ENCODE measurements at places on chromosomes 11 and 22.

DNA sequence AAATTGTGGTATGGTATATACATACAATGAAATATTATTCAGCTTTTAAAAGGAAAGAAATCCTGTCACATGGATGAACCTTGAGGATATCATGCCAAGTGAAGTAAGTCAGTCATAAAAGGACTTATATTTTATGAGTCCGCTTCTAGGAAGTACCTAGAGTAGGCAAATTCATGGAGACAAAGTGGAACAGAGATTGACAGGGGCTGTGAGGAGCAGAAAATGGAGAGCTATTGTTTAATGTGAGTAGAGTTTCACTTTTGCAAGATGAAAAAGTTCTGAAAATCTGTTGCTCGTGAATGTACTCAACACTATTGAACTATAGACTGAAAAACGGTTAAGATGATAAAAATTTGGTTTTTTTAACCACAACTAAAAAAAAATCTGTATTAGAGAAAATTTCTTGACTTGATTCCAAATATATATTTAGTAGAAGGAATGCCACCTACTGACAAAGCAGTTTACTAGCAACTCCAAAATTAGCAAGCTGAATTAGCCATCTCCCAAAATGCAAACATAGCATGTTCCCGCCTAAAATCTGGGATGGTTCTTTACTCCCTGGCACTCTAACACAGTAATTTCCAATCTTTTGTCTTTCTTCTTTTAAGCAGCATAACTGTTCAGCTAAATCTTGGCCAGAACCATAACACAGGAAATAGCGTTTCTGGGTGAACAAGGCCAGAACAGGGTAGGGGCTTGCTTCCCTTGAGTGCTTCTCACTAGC is 1.5 kb downstream of the UFD1 start:
- DNase-seq: peak; percentile 30

GRCh38 chr11:86014221-86014620 is 54.7 kb downstream of the PICALM start:
- DNase-seq: no peak

DNA sequence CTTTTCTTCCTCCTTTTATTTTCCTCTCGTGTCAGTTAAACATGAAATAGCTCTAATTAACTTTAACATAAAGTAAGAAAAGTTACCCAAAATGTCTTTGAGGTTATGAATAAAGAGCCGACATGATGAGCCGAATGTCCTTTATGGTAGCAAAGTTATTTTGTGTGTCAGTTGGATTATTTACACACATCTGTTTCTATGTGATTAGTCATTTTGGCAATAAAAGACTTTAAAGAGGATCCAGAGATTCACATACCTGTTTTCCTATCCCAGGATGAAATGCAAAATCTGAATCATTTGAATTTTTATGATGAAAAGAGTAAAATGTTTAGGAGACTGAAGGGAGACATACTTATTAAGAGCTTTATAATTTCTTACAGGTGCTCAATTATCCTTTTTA is 34.0 kb upstream of the TECTA start:
- no peak for DNase-seq

DNA sequence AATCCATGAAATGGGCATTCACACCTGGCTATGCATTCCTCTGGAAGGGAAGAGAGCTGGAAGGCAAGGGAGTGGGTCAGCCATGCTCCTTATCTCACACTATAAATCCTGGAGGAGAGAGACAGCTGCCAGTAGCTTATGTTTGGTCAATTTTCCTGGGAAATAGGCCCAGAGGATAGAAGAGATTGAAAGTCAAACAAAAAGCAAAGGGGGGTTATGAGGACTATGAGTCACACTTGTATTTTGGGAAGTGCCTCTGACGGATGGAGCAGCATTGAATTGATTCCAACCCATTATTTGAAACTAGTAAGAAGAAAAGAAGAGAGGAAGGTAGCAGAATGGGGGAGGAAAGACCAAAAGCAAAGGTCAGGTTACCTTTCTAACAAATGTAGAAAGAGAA is 25.0 kb downstream of the SNX19 start:
- no peak for DNase-seq

DNA sequence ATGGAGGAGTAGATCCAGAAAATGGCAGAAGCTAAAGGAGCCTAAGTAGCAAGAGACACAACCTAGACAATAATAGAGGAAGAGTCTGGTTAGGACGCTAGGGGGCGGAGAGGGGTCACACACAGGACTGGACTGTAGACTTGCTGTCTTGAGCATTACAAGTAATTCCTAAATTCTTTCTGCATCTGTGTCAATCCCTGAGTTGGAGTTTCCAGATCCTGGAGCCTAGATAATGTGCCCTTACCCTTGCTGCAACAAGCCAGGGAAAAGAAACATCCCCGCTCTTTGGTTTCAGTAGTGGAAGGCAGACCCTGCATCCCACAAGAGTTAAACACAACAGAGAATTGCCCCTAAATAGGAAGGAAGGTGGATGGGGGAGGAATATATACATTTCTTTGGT is 14.9 kb upstream of the CCDC73 start:
- DNase-seq: peak; percentile 80

DNA sequence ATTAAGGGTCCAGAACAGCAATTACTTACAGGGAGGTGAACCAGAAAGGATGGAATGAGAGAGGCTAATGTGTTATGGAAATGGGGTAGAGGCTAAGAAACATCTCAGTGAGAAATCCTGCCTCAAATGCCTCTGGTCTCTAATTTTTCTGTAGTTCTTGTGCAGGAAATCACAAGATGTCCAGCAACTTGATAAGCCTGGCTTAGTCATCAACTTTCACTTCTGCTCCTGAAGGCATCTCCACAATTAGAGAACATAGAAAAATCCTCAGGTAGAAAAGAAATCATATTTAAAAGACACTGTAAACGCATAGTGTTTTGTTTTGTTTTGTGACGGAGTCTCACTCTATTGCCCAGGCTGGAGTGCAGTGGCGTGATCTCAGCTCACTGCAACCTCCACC is 18.7 kb downstream of the MRGPRX4 start:
- no peak for DNase-seq

DNA sequence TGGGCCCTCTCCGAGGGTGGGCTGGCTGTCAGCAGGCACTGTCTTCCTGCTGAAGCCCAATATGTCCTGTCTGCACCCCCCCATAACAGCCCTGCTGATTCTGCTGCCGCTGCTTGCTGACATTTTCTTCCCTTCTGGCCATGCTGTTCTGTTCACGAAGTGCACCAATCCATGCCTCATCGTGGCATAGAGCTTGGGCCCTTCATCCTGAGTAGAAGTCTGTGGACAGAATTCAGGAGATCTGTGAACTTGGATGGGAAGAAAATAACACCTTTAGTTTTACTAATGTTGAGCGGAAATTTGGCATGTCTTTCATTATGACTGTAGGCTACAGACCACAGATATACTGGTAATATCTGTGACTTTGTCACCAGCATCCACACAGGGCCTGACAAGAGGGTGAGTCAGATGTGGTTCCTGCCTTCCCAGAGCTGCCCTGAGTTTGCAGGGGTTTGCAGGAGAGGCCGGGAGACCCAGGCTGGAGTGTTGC is 14.1 kb upstream of the KIAA0930 start:
- DNase-seq: no peak

DNA sequence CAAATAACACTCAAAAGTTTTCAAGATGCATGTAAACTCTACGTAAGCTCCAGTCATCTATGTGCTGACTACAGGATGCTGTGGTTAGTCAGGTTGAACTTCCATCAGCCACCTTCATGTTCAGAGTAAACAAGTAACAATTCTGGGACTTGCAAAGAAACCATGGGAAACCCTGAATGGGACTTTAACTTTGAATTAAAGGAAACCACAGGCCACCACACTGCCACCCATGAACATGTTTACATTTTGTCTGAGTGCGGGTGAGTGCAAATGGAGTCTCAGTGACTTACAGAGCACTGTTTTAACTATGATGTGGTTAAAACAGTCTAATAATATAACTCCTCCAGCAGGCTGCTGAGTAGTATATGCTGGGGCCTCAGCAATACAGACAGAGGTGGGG is 12.9 kb upstream of the SYTL2 start:
- no peak for DNase-seq

DNA sequence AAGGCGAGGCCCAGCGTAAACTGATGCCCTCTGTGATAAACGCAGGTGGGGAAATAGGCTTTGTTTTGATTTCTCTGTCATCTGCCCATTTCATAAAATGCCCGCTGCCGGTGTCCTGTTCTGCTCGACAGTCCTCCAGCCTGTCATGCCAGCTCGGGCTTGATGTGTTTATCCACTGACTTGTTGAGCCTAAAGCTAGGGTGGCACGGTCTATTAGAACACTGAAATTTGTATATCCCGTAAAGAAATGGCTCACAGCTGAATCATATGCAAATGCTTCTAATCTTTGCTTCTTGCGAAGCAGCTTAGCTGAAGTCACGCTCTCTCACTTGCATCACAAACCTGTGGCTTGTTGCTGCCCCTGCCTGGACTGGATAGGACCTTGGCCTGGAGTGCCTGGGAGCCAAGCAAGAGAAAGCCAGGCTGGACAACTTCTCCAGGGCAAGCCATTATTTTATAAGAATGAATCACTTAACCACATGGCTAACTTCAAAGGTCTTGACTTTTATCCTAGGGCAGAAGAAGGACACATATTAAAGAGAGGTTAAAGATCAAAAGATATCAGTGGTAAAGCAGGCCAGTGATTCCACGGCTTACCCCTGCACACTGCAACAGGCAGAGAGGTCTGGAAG is 33.1 kb downstream of the EHF start:
- DNase-seq: peak; percentile 99

- DNase-seq: no peak
Measured at GRCh38 chr11:47154616-47155570, 21.8 kb downstream of the ARFGAP2 start.

GRCh38 chr22:47112582-47112965 is 350.1 kb downstream of the TBC1D22A start:
- DNase-seq: no peak

DNA sequence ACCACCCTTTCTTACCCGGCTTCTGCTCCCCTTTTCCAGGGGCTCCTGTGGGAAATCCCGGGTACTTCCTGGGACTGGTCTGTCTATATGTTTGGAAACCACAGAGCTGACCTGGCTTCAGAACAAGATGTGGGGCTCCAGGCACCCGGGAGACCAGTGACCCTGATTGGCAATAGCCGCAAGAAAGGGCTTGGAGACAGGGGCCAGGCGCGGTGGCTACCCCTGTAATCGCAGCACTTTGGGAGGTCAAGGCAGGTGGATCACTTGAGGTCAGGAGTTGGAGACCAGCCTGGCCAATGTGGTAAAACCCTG is 3.2 kb upstream of the NEAT1 start:
- DNase-seq: no peak

DNA sequence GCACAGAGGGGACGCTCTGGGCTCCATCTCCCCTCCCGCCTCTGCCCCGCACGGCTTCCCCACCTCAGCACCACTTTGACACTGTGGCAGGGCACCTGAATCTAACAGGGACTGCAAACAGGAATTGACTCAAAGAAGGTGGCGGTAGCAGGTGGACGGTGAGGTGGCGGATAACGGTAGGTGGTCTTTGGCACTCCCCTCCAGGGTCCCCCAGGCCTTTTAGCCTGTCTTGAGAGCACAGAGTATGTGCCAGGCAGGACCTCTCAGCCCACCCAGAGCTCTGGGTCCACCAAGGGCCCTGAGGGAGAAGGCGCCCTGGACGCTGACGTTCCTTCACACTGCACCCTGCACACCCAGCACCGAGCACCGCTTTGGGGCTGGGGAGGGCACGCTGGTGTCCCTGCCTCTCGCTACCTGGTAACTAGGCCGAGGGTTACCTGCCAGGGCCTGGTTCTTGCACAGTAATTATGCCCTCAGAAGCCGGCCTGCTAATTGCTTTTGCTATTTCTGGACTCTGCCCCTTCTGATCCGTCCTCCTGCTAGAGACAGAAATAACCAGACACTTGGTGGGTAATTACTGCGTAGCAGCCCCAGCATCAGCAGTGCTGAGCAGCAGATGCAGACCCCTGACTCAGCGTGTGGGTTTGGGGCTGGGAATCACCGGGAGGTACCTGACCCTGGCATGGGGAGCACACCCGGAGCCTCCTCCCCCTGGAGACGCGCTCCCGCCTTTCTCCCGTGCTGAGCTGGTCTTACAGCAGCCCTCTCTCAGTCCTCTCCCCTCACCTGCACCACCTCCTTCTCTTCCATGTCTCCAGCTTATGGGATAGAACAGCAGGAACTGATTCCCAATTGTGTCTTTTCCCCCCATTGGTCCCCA is 103.3 kb upstream of the B3GAT1 start:
- no peak for DNase-seq

GRCh38 chr11:132125988-132126871 is 755.8 kb downstream of the NTM start:
- DNase-seq: no peak

DNA sequence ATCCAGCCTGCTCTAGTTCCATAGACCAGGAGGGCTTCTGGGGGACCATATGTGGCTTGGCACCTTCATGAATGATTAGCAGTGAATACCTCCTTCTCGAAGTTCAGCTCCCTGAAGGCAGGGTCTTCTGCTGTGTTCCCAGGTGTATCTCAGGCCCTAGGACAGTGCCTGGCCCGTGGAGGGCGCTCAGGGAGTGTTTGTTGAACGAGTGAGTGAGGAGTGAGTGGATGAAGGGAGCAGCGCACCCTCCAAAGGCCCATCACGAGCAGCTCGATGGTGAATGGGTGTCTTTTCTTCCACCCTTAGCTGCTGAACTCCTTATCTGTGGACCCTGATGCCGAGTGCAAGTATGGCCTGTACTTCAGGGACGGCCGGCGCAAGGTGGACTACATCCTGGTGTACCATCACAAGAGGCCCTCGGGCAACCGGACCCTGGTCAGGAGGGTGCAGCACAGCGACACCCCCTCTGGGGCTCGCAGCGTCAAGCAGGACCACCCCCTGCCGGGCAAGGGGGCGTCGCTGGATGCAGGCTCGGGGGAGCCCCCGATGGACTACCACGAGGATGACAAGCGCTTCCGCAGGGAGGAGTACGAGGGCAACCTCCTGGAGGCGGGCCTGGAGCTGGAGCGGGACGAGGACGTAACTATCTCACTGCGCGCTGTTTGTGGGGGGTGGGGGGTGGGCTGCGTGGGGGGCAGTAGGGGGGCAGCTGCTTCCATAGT is 9.5 kb downstream of the ANO1 start:
- no peak for DNase-seq

DNA sequence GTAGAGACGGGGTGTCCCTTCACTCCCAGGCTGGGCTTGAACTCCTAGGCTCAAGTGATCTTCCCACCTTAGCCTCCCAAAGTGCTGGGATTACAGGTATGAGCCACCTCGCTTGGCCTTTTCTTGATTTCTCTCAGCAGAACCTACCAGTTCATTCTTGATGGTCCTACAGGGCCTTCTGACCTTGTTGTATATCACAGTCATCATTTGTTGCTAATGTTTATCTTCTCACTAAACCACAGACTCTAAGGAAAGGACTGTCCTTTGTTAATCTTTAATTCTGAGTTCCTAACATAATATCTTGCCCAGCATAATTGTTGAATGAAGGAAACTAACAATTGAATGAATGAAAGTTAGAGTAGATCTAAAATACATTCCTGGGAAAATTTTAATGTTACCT is 22.0 kb upstream of the ZC3H12C start:
- DNase-seq: no peak

- no peak for DNase-seq
Measured at GRCh38 chr11:88288560-88288959, 49.0 kb downstream of the CTSC start.
